ENCODE measurements at places on chromosomes 4 and X.

GRCh38 chr4:147794787-147795413, 63.0 kb downstream of the ARHGAP10 start:
- no peak for DNase-seq

DNA sequence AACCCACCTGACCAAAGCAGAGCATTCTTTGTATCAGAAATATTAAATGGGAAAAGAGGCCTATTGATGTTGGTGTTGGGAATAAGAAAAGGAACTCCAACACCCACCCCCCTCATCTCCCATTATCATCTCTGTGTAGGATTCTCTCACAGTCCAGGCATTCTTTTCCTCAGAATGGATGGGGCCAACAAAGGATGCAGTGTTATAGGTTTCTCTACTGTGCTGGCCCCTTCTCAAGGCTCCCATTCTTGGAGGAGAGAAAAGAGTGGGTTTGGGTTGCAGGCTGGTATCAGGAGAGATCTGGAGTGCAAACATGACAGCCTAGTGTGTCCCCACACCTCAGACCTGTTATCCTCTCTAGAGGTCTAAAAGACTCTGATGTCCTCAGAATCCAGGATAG, 59.6 kb downstream of the UGT8 start:
- DNase-seq, result no peak

DNA sequence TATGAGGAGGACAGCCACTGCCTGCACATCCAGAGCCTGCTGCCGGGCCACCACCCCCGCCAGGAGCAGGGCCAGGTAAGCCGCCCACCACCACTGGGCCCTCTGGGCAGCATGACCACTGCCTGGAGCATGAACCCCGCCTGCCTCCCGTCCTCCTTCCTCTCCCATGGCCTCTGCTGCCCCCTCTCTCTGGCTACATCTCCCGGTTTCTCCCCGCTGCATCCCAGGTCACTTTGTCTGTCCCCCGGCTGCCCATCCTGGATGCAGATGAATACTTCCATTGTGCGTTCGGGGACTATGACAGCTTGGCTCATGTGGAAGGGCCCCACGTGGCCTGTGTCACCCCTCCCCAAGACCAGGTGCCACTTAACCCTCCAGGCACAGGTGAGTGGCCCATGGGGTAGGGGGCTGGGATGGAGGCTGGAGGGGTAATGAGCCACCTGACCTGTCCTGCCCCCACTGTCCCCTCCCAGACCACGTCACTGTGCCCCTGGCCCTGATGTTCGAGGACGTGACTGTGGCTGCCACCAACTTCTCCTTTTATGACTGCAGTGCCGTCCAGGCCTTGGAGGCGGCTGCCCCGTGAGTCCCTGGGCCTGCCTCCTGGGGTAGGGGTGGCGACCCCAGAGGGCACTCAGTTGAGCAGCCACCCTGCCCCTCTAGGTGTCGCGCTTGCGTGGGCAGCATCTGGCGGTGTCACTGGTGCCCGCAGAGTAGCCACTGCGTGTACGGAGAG, 6.0 kb downstream of the PLXNB3 start:
- no peak for DNase-seq

DNA sequence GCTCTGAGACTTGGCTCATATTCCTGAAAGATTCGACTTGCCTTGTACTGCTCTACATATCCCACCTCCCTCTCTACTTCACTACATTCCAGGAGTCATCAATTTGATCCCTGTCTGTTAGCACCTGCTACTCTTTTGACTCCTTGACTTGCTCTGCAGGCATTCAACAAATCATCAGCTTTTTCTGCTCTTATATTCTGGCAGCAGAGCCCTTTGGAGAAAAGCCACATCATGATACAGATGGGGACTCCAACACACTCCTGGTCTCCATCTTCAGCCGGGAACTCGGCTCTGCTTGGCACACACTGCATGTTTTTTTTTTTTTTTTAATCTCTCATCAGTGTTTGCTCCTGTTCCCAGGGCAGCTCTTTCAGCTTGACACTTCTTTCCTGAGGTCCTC, 293.2 kb upstream of the LCORL start:
- DNase-seq, result no peak

GRCh38 chr4:31199644-31200043, 479.5 kb downstream of the PCDH7 start:
- DNase-seq, result no peak

DNA sequence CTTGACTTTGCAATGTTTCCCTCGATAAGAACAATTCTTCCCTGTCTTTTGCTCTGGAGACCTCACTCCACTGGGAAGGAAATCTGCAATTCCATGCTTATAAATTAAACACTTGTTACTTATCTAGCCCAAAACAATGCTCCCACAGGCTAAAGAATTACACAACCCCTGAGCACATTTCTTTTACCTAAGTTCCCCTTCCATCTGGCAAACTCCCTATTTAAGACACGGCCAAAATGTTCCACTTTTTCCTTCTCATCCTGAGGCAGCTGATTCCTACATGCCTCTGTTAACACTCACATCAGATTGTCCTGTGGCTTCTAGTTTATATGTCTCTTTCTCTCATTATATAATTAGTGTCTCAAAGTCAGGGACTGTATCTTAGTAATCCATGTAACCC, 211.7 kb downstream of the COX18 start:
- DNase-seq, result no peak

GRCh38 chr4:95289028-95289634, 259.6 kb downstream of the UNC5C start:
- DNase-seq, result no peak

DNA sequence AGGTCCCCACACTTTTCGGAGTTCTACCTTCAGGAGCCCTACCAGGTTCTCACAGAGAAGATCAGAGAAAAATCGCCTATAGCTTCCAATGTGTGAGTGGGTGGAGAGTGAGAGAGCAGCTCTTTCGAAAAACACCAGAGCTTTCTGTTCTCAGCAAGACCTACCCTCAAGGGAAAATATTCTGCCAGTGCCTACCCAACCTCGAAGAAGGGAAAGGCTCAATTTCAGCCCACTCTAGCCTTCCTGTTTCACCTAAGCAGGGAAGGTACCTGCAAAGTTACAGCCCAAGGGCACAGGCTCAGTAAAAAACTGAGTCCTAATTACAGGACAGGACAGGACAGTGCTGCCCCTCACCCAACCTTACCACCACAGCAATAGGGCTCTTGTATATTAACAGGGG, 104.0 kb upstream of the WDR17 start:
- no peak for DNase-seq

GRCh38 chrX:20313899-20314298, 47.2 kb upstream of the RPS6KA3 start:
- DNase-seq, result no peak

DNA sequence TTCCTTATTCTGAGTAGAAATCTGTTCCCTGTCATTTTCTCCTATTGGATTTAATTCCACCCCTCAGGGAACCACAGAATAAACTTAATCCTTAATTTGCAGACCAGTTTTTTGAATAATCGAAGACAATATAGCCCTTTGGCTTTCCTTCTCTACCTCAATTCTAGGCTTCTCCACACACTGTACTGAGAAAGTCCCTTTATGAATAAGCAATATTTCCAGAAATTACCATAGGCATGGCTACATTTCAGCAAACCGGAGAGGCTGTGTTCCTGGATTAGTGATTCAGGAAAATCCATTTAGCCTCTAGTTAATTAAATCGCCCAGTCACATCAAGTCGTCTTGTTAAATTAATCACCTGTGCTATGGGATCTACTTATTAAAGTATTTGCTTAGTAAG, 125.1 kb downstream of the ANAPC4 start:
- DNase-seq, result no peak

DNA sequence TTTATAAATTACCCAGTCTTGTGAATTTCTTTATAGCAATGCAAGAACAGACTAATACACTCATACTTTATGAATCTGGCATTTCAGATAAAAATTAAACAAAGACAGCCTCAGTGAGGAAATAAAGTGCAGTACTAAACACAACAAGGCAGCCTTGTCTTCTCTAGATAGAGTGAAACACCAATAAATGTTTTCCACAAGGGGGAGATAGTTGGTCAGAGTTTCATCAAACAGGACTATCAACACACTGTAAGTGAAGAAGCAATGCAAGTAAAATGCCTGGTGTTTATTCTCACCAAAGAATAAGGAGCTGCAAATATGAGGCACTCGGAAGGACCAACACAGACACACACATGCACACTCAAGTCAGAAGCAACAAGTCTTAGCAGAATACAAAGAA, 62.8 kb downstream of the FAM9B start:
- no peak for DNase-seq

DNA sequence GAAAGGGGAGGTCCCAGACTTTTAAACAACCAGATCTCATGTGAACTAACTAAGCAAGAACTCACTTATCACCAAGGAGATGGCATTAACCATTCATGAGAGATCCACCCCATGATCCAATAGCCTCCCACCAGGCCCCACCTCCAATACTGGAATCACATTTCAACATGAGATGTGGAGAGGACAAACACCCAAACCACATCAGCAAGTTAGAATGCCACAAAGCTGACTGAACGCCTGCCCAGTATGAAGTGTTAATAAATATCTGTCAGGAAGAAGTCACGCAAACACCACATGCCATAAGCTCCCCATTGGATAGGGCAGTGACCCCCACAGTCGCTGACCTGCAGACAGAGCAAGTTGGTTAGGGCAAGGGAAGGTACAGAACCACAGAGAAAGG, 14.3 kb downstream of the SLC10A6 start:
- no peak for DNase-seq

- no peak for DNase-seq
These were observed 467.5 kb downstream of the PACRGL start for GRCh38 chr4:21167711-21168110.

GRCh38 chr4:68183417-68183816, 53.7 kb upstream of the TMPRSS11F start:
- DNase-seq, result no peak

GRCh38 chrX:66008328-66008970, 31.4 kb downstream of the VSIG4 start:
- DNase-seq, result no peak
